Heart left ventricle (tissue), 16 donors: ENCODE measurements at places on chromosomes 6 and 20. TPM values are rescaled to one million over a fixed set of nuclear protein-coding genes. Genes with fewer than 3 reads are reported as not detected.

The TMC2 gene
- total RNA-seq, result not detected

The ADGRB3 gene
- 1.1 TPM for total RNA-seq

The OLIG3 gene
- total RNA-seq, result not detected

The AVP gene
- not detected for total RNA-seq

The EFCAB8 gene
- total RNA-seq, result not detected
